Fibroblast of skin of right biceps (primary cell): ENCODE measurements at places on chromosomes 1 and 21.
A peak's percentile ranks its signal among the peaks of the same experiment; 100 is the strongest.

DNA sequence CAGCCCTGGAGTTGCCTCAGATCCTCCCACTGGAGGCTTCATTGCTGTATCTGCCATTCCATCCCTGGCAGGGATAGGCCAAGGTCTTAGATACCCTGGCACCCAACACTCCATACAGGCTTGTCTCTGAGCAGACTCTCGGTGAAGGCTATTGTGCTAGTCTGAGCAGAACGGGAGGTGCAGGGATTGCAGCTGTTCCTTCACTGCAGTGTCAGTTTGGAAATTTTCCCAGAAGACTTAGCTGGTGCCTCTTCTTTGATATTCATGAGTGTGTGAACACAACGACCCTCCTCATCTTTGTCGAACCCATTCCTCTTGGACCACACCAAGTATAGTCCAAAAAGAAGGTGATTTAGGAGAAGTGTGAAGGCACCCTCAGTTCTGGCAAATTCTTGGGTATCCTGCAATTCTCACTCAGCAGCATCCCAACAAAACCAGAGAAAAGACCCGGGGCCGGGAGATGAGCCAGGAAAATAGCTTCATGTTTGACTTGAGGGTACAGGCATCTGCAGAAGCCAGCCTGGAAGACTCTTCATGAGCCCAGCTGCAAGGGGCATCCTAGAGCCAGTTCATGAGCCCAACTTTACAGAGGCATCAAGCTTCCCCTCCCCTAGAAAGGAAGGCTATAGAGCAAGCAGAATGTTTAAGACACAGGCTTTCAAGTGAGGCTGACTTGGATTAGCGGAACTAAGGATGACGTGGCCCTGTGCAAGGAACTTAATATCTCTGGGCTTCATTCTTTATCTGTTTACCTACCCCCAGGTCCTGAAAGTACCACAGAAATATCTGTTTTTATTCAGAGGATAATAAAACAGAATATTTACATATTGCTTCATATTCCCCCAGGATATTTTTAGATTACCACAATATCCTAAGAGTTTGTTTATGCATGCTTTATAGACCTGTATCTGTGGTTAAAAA is 38.8 kb upstream of the HAO2 start:
- DNase-seq = no peak

- DNase-seq = no peak
Observed at GRCh38 chr21:37757606-37758376, 158.5 kb downstream of the KCNJ6 start.

GRCh38 chr1:1573843-1574720 is 581 bp downstream of the SSU72 start:
- DNase-seq = peak; percentile 69

DNA sequence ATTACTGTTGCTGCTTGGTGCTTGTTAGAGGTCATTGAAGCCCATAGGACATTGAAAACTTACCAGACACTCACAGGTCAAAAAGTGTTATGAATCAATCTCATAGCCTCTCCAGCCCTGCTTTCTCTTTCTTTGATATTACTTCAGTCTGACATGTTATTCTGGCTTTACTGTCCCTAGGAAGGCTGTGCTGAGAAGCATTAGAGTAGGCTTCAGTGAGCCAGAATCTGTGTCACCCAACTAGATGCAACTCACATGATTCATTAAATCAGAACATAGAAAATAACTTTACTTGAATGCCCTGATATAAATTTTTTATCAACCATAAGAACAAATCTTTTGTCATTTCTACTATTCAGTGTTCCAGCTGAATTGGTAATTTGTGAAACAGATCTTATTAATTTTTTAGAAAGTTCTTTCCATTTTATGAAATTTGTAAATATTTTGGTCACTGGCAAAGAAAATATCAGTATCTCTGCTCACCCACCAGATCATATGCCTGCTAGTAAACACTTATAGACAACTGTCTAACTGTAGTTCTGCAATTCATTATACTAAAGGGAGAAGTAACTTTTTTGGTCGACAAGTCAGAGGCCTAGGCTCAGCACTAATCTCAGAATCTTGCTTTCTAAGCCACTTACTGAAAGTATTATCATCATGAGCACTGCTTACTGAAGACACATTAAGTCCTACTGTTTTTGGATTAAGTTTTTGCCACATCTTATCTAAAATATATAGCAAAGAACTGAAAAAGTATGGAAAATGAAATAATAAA is 48.2 kb downstream of the RPAP2 start:
- DNase-seq = no peak

- peak; percentile 68 for DNase-seq
Observed at GRCh38 chr21:32562426-32562825, 22.9 kb downstream of the TCP10L start.

- DNase-seq = no peak
Observed at GRCh38 chr1:223669003-223669795, 3.7 kb upstream of the CAPN8 start.

DNA sequence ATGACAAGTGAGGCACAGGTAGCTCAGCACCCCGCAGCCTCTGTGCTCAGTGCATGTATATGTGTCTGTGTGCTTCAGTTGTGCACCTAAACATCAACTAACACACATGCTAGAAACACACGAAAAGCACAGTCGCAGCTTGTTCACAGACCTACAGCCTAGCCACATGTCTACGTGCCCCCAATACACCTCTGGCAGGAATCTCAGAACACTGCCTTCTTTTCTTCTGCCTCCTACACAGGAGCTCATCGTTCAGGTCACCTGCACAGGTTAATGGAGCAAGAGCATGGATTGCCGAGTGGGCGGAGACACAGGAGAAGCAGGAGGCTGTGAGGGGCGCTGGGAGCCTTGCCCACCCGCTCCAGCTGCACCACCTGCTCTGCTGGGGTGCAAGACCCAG is 31.7 kb downstream of the CTNNBIP1 start:
- DNase-seq = no peak

DNA sequence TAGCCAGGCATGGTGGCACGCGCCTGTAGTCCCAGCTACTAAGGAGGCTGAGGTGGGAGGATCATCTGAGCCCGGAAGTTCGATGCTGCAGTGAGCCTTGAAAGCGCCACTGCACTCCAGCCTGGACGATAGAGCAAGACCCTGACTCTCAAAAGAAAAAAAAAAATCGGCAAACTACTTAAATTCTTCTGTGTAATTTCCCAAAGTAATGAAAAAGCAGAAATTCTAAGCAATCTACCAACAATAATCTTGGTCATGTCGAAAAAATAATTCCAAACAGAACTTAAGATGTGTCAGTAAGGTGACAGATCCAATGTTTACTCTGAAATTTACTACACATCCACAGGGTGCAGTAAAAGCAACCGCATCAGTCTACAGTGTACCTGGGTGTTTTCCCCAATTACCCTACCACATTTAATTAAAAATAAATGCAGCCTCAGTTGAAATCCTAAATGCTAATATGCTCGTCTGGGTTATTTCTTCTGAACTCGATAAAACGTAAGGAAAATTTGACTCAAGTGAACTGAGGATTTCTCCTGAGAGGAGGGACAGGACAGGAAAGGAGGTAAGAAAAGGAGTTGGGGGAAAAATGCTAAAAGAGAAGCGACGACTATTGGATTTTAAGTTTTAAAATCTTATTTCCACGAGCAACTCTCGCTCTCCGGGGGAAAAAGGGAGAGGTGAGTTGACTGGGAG is 801 bp downstream of the EPRS1 start:
- no peak for DNase-seq

GRCh38 chr21:35697321-35697808 is 363.0 kb downstream of the SETD4 start:
- DNase-seq = peak; percentile 67

- no peak for DNase-seq
Observed at GRCh38 chr1:55720261-55720660, 505.1 kb upstream of the USP24 start.

DNA sequence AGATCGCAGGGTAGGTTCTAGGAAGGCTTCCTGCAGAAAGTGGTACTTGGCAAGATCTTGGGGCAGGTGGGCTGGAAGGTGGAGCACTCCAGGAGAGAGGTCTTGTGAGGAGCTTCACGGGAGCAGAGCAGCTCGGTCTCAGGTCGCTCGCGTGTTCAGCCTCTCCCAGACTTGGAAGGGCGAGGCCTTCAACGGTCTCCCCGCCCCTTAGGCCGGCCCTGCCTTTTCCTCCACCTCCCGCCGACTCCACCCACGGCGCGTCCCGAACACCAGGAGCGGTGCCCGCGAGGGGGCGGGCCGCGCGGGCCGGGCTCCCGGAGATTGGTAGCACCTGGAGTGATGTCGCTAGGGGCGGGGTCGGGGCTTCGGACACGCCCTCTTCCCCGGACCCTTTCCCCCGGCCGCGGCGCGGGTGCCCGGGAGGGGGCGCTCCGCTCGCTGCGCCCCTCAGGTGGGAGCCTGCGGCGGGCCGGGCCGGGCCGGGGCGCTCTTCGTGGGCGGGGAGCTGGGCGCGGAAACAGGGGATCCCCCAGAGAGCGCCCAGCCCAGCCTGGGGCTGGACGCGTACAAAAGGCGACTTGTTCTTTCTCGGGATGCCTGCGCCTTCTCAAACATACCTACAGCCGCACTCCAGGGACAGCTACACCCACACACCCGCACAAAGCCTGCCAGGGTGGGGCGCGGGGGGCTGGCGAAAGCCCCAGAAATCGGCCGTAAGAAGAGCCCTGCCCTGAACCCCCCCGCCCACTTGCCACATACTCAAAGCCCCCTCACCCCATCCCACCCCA is 35.5 kb downstream of the AHDC1 start:
- peak; percentile 92 for DNase-seq

DNA sequence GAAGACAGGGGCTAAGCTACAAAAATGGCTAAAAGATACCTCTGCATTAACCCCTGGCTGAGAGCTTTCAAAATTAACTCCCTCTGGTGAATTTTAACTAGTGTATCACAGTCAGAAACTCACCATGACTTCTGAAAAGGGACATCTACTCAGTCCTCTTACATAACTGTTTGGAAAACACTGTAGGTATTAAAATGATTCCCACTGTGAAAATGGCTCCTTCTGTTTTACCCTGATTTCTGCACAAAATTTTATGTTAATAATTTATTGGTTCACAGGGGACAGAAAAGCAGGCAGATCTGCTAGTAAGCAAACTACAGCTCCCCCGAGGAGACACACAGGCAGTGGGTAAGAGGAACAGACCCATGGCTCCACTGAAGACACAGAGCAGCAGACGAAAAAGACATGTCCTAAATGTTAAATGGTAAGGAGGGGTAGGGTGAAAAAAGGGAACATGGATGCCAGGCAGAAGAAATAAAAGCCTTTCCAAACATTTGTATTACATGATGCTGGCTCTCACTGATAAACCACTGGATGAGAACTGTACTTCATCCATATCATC is 111.7 kb downstream of the SLC45A1 start:
- no peak for DNase-seq

DNA sequence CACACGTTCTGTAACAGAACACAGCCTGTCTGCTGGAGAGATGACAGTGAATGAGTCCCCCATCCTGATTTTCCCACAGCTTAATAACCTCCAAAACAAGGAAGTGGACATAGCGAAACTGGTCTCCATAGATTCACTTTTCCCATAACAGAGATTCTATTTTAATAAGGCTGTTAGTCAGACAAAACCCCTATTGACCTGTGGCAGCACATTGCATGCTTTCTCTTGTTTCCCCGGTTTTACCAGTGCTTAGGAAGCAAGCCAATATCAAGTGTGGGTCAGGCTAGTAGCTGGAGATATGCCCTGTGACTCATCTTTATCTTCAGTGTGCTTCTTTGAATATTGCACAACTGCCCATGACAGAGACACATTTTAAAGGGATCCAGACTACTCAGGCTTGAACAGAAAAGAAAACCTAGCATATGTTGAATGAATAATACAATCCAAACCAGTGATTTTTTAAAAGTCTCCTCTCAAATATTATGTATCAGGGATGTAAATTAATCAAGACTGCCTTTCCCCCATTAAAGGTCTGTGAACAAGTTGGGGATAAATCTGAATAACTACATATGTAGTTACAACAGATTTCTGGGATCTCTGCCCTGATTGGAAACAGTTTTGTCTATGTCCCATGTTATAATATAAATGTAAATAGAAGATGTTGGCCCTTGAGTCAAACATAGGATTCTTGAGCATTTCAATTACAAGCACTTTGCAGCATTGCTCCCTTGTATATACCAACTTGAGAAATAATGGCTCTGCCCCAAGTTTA is 11.9 kb upstream of the CLDN8 start:
- DNase-seq = peak; percentile 97

DNA sequence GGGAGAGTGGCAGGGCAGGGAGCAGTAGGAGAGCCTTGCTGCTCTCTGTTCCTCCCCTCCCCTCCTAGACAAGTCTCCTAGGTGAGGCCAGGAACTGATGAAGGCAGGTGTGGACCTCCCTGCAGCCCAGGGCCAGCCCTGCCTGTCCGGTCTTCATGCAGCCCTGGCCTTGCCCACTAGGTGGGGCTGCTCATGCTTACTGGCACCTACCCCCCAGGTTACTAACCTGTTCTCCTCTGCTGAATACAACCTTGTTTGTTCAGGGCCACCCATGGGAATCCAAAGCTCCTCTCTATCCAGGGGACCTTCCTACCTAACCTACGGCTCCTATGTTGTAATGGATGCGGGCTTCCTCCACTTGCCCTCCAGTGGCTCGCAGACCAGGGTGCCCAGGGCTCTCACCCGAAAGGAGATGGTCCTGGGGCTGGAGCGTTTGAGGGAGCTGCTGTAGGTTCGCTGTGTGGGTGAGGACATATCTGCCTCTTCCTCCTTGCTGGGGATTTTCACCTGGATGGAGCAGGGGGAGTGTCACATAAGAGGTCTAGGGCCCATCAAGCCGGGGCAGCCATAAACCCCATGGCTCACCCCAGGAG is 7.9 kb upstream of the TNNT2 start:
- DNase-seq = peak; percentile 21

- no peak for DNase-seq
Observed at GRCh38 chr1:201955729-201956143, 433 bp downstream of the TIMM17A start.

GRCh38 chr1:101312147-101312546 is 75.3 kb downstream of the S1PR1 start:
- DNase-seq = no peak

DNA sequence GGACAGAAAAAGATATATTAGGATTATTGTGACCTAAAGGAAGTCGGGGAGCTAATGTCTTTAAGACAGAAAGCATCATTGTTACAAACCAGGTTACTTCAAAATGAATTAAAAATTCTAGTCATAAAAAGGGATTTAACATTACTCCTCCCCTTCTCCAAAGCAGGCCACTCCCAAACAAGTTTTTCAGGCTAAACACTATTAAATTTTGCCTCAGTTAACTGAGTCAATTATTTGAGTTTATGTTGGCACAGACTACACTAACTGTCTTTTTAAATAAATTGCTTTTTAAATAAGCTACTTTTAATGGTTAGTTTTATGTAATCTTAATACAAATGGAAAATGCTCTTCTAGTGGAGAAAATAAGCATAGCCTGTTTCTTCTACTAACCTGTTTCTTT is 395.0 kb upstream of the DUSP10 start:
- no peak for DNase-seq

GRCh38 chr1:224373008-224373590 is 16.4 kb downstream of the CNIH4 start:
- DNase-seq = no peak

GRCh38 chr1:230754796-230755195 is 7.6 kb downstream of the CAPN9 start:
- DNase-seq = peak; percentile 38

- no peak for DNase-seq
Observed at GRCh38 chr1:214005708-214006107, 17.9 kb downstream of the PROX1 start.

- DNase-seq = no peak
Observed at GRCh38 chr1:47814612-47815395, 182.4 kb downstream of the TRABD2B start.
